Lung (tissue), 17 donors: ENCODE measurements at places on chromosomes 16 and 17. TPM values are rescaled to one million over a fixed set of nuclear protein-coding genes. Genes with fewer than 3 reads are reported as not detected.
A peak's percentile ranks its signal among the peaks of the same experiment; 100 is the strongest.

Gene AATK
- polyA plus RNA-seq = 20.8 TPM

Gene ERN2
- polyA plus RNA-seq = 4.4 TPM

Gene C1QTNF8
- not detected for polyA plus RNA-seq

Gene PERCC1
- polyA plus RNA-seq = not detected

Gene ASIC2
- polyA plus RNA-seq = not detected

Gene KCNAB3
- 3.9 TPM for polyA plus RNA-seq

DNA sequence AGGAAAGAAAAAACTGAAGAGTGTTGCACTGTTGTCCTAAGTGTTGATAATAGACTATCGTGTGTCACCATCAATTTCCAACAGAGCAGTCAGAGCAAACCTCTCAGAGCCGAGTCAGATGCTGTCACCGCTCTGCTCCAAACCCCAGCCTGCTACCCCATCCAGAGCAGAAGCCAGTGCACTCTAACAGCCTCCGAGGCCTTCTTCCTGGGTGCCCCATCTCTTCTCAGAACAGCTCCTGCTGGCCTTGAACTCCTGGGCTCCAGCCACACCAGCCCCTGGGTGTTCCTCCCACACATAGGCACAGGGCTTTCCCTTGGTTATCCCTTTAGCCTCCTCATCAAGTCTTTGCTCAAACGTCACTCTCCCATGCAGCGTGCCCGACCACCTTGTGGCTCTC lies 21.0 kb downstream of the MEIOB start:
- no peak for DNase-seq

DNA sequence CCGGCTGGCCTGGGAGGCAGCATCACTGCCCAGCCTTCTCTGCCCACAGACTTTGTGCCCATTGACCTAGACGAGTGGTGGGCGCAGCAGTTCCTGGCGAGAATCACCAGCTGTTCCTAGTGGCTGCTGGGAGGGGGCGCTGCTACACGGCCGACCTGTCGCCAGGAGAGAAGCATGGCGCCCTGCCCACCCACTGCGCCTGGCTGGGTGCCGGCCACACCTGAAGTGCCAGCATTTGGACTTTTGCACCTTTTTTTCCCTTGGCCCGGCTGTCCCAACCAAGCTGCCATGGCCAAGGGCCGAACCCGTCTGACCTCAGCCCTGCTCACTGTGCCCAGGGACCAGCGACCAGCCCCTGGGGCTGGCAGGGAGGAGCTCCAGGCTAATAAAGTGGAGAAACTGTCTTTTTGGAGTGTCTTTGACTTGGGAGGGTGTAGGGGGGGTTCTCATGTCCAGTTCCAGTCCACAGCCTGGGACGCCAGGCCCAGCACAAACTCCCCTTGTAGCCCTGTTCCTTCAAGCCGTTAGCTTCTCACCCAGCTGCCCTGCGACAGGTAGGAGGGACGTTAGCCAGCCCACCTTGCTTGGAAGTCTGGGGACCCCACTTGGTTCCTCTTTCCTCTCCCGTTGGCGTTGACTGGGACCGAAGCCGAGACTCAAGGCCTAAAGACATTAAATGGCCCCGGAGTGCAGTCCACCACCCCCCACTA lies 939 bp upstream of the WDR90 start:
- no peak for DNase-seq

DNA sequence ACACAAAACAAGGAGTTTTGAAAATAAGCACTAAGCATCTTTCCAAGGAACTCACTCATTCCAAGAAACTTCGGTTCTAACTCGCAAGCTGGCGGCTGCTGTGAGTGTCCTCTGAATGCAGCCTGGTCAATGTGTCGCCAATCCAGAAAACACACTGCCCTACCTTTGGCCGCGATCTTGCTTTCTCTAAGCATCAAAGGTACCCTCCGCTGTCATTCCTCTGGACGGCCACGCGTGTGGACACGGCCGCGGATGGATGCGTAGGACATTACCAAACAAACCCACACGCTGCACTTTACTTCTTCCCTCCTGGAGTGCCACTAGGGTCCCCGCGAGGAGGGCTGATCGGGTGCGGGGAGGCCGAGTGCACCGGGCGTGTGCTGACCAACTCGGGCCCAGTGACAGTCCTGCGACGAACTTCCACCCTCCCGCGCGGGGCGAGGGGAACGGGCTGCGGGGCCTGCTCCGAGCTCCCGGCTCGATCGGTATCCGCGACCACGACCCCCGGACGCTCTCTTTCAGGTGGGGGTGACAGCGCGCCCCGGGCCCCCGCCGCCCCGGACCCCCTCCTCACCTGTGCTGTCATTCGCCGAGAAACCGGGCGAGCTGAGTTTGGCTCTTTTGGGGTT lies 1.1 kb downstream of the CREBBP start:
- DNase-seq = no peak

DNA sequence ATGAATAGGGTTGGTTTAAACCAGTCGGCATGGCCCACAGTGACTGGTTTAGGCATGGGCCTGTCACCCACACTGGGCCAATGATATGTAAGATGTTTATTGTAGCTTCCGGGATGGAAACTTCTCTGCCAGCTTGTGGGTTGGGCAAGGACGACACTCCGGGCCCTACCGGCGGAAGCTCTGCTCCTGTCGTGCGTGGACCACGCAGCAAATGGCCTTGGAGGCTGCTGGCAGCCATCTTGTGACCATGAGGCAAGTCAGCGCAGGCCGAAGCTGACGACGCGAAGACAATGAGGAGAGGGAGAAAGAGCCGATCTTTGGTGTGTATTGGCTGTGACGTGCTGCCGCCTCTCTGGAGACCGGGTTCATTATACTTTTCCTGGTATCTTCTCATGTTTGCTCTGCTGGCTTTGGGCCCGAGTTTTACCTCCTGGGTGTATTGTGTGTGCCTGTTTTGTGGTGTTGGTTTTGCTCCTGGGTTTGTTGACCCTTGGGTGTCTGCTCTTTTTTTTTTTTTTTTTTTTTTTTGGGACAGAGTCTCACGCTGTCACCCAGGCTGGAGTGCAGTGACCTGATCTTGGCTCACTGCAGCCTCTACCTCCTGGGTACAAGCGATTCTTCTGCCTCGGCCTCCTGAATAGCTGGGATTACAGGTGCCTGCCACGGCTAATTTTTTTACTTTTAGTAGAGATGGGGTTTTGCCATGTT lies 15.4 kb downstream of the SLC25A10 start:
- DNase-seq = no peak

GRCh38 chr17:59668816-59669215 lies 38.4 kb downstream of the PTRH2 start:
- peak; percentile 6 for DNase-seq

GRCh38 chr17:68576811-68577496 lies 24.2 kb downstream of the FAM20A start:
- peak; percentile 71 for DNase-seq

DNA sequence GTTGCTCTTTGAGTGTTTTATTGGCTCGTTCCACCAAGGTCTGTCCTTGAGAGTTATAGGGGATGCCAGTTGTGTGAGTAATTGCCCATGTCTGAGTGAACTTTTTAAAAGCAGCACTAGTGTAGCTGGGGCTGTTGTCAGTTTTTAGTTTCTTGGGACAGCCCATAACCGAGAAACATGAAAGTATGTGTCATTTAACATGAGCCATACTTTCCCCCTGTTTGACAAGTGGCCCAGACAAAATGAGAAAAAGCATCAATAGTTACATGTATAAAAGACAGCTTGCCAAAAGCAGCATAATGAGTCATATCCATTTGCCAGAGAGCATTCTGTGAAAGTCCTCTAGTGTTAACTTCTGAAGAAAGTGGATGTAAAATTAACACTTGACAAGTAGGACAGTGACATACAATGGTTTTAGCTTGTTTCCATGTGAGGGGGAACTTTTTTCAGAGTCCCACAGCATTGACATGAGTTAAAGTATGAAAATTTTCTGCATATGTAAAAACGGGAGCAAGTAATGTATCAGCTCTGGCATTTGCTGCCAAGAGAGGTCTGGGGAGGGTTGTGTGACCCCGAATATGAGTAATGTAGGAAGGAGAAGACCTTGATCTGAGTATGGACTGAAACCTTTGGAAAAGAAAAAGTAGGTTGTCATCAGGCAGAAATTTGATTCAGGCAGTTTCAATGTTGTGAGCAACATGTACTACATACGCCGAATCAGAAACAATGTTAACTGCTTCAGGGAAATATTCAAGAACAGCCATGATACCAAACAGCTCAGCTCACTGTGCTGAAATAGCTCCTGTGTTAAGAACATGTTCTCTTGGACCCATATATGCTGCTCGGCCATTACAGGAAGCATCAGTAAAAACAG lies 56.8 kb upstream of the ARL4D start:
- peak; percentile 88 for DNase-seq

DNA sequence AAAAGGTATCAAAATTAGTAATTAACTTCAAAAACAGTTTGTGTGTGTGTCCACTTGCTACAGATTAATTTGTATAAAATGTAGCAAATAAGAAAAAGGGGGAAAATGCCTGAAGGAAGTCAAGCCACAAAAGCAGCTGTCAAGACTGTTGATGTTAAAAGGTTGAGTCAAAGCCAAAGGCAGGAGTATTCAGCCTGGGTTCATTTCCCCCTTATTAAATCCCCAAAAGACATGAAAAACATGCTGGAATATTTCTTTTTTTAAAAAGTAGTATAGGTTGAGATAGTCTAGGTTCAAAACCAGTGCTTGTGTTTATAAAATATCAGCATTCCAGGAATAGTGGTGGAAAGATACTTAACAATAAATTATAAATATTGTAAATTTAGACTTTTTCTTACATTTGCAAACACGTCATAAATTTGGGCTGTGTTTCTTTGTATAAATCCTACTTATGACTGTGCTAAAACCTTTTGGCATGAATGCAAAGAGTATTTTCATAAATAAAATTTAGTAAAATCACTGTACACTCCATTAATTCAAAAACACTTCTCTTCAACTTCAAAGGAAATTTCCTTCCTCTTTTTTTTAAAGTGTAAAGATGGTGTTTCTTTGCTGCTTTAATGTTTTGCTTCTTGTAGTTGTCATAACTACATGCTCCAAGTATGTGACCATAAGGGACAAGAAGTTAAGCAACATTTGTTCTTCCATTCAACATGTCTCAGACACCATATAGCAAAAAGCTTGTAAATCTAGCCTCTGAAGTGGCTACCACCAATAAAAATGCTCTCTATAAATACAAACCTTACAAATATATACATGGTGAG lies 72.0 kb downstream of the SKAP1 start:
- DNase-seq = peak; percentile 98

DNA sequence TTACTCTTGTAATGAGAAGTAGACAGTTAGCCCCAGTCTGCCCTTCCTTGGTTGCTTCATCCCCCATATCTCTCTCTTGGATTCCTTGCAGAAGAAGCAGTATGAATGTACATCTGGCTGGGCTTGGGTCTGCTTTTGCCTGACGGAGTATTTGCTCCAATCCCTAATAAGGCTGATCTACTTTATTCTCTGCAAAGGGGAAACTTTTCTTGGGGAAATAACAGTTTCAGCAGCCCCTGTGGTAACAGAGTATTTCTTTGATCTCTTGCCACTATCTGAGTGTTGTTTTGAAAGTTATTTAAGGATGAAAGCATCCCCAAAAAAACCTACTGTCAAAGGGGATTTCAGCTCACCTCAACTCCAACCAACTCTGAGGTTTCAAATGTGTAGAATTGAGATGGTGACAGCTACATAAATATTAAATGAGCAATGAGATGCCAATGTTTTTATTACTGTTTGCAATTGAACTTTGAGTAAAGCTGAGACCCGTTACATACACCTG lies 168.9 kb upstream of the NOG start:
- no peak for DNase-seq

DNA sequence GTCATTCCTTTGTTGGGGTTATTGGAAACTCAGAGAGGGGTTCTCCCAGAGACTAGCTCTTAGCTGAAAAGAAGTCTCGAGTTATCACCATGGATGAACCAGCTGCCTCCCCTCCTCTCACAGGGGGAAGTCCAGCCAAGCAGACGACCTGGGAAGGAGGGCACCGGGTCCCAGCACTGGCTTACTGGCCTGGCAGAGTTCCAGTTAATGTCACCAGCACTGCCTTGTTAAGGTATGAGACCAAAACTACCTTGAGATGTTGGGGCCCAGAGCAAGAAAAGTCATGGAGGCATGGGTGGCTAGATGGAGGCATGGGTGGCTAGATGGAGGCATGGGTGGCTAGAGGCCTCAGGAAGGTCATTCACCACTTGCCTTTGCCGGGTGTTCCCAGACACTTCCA lies 72.4 kb downstream of the WIPI1 start:
- DNase-seq = no peak

GRCh38 chr17:73387746-73388577 lies 76.2 kb upstream of the CDC42EP4 start:
- no peak for DNase-seq

DNA sequence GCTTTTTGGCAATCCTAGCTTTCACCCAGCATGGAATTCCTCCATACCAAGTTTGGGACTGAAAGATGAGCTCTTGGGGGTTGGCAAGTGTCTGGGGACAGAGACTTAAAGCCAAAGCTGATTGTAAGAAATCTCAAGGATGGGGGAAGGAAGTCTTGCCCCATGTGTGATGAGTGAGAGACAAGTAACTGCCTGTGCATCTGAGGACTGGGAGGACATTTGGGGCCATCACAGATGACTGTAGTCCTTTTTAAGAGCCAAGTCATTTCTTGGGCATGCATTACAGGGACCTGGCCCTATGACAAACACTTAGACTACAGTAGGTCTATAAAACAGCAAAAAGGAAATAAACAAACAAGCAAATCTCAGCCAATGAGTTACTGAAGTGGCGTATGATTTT lies 36.3 kb upstream of the CCL2 start:
- DNase-seq = no peak

- DNase-seq = no peak
Measured at GRCh38 chr16:57042157-57043111, 49.9 kb upstream of the CPNE2 start.
